ENCODE measurements at places on chromosomes 3 and 15. TPM values are rescaled to one million over a fixed set of nuclear protein-coding genes. Genes with fewer than 3 reads are reported as not detected.

PLSCR4 gene
- 9.2 TPM for total RNA-seq

LMOD3 gene
- not detected for total RNA-seq

DYNLT2B gene
- 40.5 TPM for total RNA-seq

STAC gene
- total RNA-seq: 1.2 TPM

DNA sequence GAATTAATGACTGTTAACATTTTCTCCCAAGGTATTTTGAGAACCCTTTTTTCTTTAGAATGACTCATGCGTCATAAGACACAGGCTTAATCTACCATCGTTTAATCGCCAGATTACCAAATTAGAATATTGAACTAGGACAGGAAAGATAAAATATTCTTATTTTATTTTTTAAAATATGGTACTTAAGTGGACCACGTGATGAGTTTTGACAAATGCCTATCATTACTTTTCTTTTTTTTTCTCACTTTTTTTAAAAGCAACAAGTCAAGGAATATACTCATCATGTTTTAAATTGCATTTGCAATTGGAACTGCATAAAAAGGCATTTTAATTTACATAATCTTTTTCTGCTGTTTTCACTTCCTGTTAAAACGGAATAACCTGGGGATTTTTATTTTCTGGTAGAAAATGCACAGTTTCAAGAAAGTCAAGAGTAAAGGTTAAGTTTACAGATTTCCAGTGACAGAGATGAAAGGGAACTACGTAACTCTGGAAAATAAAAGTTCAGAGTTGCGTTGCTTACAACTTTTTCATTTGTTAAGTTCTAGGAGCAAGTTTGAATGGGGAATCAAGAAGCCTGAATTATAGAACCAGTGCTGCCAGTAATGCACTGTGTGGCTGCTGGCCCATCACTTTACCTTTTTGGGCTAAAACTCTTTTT is 23.6 kb downstream of the SIAH2 start:
- H3K27me3 ChIP-seq: no peaks in the 10 kb centered on the region
- DNase-seq: no peak
- no peak overlapping the region for H3K4me3 ChIP-seq
- no peak overlapping the region for H3K27ac ChIP-seq
- no peaks in the 10 kb centered on the region for H3K4me1 ChIP-seq

GRCh38 chr3:167606836-167607235 is 46.9 kb downstream of the WDR49 start:
- H3K4me3 ChIP-seq: no peak overlapping the region
- no peaks in the 10 kb centered on the region for H3K4me1 ChIP-seq
- DNase-seq: no peak
- H3K27ac ChIP-seq: no peak overlapping the region

DNA sequence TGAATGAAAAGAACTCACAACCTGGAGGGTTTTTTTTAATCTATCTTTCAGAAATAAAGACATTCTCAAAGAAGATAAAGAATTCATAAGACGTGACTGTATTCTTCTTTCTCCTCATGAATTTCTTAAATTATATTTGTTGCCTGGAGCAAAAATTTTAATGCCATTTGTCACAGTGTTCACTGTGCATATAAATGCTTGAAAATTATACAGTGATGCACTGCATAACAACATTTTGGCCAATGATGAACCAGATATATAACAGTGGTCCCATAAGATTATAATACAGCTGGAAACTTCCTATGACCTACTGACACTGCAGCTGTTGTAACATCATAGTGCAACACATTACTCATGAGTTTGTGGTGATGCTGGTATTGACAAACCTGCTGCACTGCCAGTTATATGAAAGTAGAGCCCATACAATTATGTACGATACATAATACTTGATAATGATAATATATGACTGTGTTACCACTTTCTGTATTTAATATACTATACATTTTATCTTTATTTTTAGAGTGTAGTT is 67.3 kb downstream of the P2RY1 start:
- DNase-seq: no peak
- H3K27me3 ChIP-seq: no peaks in the 10 kb centered on the region
- no peaks in the 10 kb centered on the region for H3K4me1 ChIP-seq
- no peaks in the 10 kb centered on the region for H3K36me3 ChIP-seq

DNA sequence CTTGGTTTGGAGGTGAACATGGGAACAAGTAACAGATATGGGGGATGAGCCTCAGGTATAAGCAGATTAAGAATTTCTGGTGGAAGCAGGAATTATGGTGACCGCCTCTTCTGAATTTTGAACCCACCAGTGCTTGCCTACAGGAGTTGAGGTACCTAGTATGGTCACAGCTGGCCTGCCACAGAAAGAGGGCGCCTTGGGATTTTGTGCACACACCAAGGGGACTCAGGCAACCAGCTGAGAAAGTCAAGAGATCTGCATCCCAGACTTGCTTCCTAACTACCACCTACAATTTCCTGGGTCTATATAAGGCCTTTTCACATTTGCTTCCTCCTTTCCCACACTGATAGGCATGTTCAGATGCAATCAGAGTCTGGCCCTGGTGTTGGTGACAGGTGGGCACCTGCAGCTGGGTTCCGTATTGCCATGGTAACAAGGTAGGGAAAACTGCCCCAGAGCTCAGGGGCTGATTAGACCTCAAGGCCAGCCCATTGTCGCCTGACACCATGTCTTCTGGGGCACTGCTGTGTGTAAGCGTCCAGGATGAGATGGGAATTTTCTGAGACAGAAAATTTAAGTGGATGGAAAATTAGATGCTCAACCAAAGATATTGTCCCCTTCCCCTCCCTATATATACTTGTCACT is 75.9 kb upstream of the RASGRF1 start:
- DNase-seq: no peak
- peaks cover 7% of the 10 kb centered on the region for H3K27me3 ChIP-seq
- H3K4me1 ChIP-seq: peaks cover 14% of the 10 kb centered on the region
- no peak overlapping the region for H3K4me3 ChIP-seq
- H3K36me3 ChIP-seq: no peaks in the 10 kb centered on the region

DNA sequence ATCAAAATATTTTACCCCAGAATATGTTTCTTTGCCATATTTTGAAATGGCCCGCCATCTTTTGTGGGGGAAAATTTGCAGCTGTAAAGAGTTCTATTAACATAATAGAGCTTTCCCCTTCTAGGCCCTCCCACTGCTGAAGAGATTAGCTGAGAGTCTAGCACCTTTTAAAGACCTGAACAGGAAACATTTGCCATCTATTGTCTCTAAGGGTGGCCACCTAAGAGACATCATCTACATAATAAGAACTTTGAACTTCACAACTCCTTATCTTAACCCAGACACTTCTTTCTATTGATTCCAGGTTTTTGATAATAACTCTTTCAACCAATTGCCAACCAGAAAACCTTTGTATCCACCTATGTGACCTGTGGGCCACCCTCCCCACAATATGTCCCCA is 54.7 kb upstream of the TRPM1 start:
- no peak overlapping the region for H3K27ac ChIP-seq
- no peak overlapping the region for H3K4me3 ChIP-seq
- no peaks in the 10 kb centered on the region for H3K27me3 ChIP-seq
- no peak for DNase-seq
- peaks cover 26% of the 10 kb centered on the region for H3K4me1 ChIP-seq

- H3K27ac ChIP-seq: no peak overlapping the region
- H3K36me3 ChIP-seq: no peaks in the 10 kb centered on the region
- no peaks in the 10 kb centered on the region for H3K4me1 ChIP-seq
- H3K4me3 ChIP-seq: no peak overlapping the region
These were observed 407.6 kb downstream of the ZIC1 start for GRCh38 chr3:147816752-147817151.

DNA sequence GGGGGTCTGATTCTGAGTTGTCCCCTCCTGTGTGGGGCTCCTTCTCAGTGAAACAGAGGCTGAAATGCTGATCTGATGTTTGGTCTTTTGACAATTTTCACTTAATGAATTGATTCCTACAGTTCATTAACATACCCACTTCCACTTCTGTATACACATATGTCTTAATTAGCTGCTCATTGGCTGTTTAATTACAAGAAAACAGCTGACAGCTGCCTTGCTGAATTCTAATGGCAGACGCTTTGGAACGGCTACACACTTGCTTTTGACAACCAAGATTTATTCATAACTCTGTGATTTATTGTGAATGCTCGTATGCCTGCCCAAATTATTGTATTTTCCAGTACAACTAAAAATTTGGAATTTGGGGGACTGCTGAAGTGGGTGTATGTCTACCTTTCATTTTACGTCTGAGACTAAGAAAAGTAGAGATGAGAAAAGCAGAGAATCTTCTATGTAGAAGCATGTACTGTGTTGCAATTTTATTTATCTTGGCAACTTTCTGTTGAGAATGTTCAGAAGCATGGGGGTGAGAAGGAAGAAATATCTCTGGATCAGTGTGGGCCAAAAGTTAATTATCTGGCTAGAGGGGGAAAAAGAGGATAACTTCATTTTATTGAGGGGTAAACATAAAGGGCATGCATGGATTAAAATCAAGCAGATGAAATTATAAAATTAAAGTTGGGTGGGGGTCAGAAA is 46.5 kb upstream of the ICE2 start:
- no peak for DNase-seq
- H3K4me1 ChIP-seq: peaks cover 2% of the 10 kb centered on the region
- no peaks in the 10 kb centered on the region for H3K27me3 ChIP-seq
- H3K27ac ChIP-seq: no peak overlapping the region
- H3K4me3 ChIP-seq: no peak overlapping the region

DNA sequence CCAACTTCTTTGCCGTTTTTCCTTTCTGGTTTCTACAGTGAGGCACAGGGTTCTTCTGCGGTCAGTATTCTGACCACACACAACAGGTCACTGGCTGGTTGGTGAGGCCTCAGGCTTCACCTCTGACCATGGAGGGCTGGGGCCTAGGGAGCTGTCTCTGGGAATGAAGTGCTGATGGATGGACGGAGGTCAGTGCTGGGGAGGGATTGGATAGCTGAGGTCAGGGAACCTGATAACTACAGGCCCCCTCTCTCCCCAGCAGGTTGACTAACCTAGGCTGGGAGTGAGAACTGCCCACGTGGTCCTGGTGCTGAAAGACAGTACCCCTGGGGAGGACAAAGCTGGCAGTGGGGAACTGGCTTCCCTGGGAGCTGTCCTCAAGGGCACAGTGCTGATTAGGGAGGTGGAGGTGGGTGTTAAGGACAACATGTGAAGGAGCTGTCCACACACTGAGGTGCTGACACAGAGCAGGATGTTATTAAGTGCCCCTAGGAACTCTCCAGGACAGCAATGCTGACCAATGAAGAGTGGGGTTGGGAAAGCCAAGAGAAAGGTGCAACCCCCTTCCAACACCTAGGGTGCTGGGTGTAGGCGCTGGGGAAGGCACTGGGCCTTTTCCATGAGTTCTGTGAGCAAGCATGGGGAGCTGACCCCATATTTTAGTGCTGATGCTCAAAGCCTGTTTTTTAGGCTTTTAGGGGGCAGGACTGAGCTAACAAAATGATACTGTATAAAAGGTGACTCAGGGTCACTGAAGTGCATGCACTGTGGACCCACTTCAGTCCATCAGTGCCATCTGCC is 45.2 kb downstream of the ATP2B2 start:
- H3K27me3 ChIP-seq: peaks cover 32% of the 10 kb centered on the region
- H3K27ac ChIP-seq: peak overlapping the region; percentile 6
- DNase-seq: peak; percentile 94

DNA sequence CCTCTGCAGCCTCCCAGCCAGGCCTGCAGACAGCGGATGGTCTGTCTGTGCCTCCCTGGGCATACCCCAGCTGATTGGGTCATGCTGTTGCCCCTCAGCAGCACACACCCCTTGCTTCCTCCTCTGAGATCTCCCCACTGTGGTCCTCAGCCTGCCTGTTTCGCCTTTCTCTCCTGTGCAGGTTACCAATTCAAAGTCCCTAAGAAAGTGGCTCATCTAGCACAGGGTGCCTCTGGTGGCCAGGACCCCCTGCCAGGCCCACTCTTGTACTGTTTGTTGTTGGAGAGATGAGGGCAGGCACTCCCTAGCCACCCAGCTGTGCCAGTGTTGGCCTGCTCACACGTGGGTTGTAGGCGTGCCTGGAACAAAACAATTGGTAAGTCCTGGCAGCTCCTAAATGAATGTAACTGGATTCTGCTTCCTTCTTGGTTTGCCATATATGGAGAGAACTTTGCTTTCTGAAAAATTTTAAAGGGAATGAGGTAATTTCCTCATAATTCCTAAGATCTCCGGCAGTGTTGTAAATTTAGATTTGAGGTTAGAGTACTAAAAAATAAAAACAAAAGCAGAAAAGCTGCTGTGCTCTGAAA is 213.2 kb upstream of the IL12A start:
- no peak for DNase-seq
- no peak overlapping the region for H3K27ac ChIP-seq
- H3K27me3 ChIP-seq: peaks cover 13% of the 10 kb centered on the region

All from progenitor cell of endocrine pancreas (in vitro differentiated cells).